ENCODE measurements at places on chromosomes 3 and 15.

- DNase-seq = no peak
Measured at GRCh38 chr3:129584631-129585030, 21.8 kb downstream of the PLXND1 start.

DNA sequence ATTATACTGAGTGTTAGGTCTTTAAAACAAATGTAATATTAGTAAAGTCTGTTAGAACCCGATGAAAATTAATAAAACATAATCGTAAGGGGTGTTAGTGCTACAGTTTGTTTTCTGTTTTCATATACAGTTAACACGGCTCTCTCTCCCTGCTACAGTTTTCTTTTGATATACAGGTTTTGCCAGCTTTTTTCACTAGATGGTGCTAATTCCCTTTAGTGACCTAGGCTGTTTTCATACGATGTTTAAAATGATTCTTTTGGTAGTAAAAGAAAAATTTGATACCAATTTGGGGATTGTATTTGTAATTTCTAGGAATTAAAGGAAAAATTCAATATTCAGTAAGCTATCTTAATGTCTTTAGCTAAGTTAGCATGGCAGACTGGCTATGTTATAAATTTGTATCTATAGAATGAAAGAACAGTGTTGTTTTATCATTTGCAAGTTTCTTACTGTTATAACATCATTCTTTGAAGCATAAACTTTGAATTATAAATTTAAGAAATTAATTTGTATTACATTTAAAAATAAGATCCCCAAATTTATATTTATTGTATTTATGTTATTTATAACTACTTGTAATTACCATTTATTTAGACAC, 11.5 kb downstream of the APH1B start:
- DNase-seq = peak; percentile 52

DNA sequence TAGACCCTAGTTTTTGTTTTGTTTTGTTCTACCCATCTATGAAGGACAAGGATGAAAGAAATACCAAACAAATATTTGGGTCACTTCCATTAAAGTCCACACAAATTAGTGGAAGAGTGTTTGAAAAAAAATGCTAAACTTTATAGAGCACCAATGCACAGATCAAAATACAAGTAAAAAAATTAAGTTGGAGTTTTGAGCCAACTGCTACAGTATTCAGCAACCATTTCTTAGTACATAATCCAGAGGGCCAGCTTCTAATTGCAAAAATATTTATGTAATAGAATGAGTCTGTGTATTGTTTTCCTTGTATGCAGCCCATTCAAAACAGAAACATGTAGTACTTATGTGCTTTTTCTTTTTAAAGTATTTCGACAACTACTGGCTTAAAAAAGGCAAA, 121.1 kb downstream of the CBLB start:
- DNase-seq = no peak

- peak; percentile 64 for DNase-seq
Measured at GRCh38 chr3:132006605-132007204, 28.1 kb downstream of the CPNE4 start.

DNA sequence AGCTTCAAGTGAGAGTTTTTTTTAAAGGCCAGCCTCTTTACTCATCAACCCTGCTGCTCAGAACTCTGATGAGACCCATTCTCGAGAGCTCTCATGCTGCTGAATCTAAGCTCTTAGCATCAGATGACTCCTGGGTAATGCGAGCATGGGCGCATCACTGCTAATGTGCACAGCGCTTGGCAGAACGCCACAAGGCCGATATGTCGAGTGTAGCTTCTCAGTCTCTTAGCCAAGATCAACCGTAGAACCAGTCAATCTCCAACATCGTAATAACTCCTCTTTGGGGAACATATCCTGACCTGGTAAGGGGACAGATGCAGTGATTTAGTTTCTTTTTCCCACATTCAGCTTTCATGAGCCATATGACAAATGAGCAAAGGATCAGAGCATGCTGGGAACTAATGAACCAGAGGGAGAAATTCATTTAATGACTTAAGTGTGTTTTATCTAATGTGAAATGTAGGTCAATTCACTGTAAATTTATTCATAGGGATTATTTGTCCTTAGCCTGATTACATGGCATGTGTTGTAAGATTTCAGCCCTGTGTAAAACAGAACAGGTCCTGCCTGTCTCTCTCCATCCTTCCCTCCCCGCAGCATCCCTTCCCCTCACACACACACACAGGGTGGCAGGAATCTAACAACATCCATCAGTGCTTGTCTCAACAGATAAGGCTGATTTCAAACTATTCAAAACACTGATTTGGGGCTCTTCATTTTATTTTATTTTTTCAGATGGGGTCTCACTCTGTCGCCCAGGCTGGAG, 195.4 kb upstream of the C2CD4B start:
- DNase-seq = no peak
